Activated CD4-positive, alpha-beta T cell treated with anti-CD3 and anti-CD28 coated beads, Interleukin-2, amount 50 U/mL, for 16 hours (primary cell): ENCODE measurements at places on chromosomes 1 and 21.

- DNase-seq = no peak
Observed at GRCh38 chr1:108601708-108602410, 42.0 kb downstream of the EEIG2 start.

- no peak for DNase-seq
Observed at GRCh38 chr21:15128267-15128666, 63.5 kb upstream of the NRIP1 start.

DNA sequence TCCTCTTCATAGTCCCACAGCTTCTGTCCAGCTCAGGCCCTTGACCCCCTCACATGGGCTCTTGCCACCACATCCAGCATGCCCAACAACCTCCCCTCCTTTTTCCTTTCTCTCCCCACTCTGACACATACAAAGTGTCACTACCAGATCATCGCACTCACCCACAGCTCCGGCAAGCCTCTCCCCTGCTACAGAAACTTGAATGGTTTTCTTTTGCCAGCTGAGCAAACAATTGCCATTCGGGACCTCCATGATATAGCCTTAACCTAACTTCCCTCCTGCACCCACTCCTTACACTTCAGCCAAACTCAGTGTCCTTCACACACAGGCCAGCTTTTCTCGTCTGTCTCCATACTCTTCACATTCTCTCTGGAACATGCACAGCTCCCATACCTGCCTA, 43.3 kb downstream of the MAB21L3 start:
- DNase-seq = no peak

GRCh38 chr1:20367116-20367585, 76.5 kb downstream of the VWA5B1 start:
- peak; percentile 8 for DNase-seq

- DNase-seq = no peak
Observed at GRCh38 chr1:17423781-17424245, 15.7 kb downstream of the RCC2 start.

GRCh38 chr1:233215135-233215760, 80.3 kb downstream of the PCNX2 start:
- no peak for DNase-seq

DNA sequence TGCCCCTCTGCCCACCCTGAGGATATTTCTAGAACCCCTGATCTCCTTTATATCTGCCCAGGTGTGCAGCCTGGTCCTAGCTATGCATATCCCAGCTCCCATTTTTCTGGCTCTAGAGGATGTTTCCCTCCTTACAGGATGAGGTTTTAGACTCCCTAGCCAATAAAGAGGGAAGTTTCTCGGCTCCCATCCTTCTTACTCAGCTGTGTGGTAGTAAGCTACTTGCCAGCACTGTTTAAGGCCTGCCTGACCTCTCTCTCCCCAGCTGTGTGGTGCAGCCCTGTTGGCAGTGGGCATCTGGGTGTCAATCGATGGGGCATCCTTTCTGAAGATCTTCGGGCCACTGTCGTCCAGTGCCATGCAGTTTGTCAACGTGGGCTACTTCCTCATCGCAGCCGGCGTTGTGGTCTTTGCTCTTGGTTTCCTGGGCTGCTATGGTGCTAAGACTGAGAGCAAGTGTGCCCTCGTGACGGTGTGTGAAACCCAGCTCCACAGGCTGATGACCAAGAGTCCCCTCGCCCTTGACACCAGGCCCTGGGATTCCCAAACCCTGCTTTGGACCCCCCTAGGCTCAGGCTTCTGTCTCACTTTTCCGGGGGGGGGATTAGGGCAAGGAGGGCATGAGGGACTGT, 7.8 kb upstream of the P3R3URF start:
- no peak for DNase-seq

- no peak for DNase-seq
Observed at GRCh38 chr1:1099506-1100183, 16.2 kb downstream of the C1orf159 start.

GRCh38 chr1:56315293-56315942, 263.9 kb downstream of the PLPP3 start:
- no peak for DNase-seq

DNA sequence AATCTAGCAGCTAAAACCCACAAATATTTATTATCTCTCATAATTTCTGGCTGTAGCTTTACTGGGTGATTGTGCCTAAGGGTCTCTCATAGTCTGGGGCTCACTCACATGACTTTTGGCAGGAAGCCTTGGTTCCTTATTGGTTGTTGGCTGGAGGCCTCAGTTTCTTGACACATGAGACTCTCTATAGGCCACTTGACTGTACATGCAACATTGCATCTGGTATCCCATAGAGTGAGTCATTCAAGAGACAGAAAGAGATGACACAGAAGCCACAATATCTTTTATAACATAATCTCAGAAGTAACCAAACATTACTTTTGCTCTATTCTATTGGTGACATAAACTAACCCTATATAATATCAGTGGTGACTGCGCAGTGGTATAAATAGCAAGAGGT, 128.5 kb upstream of the HNRNPU start:
- no peak for DNase-seq

GRCh38 chr1:84969489-84970250, 27.2 kb downstream of the MCOLN2 start:
- peak; percentile 92 for DNase-seq

- DNase-seq = no peak
Observed at GRCh38 chr1:101290119-101290921, 53.5 kb downstream of the S1PR1 start.

- no peak for DNase-seq
Observed at GRCh38 chr1:89198081-89198480, 661 bp downstream of the GBP4 start.

DNA sequence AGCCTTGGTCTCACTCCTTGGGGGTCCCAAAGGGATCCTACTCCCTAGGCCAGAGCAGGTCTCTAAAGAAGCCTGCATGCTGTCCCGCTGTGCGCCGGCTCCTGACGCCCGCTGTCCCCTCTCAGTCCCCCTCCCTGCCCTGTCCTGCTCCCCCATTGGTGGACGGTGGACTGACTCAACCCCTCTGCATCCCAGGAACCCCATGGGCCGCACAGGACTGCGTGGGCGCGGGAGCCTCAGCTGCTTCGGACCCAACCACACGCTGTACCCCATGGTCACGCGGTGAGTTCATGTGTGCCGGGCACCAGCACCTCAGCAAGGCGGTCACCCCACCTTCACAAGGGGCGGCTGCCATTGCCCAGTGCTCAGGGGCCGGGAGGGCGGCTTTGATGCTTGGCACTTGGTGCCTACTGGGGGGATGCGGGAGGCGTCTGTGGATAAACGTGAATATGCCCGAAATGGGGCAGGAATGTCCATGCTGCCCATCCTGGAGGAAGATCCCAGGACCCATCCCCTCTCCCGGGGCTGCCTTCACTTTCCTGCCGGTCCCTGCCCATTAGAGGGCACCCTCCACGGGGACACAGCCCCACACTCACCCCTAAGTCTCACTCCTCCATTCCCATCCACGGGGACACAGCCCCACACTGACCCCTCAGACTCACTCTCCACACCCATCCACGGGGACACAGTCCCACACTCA, 20.2 kb upstream of the LRRC3 start:
- DNase-seq = no peak

- DNase-seq = no peak
Observed at GRCh38 chr1:170686291-170686690, 22.4 kb downstream of the PRRX1 start.

GRCh38 chr1:206734499-206735142, 36.0 kb upstream of the IL19 start:
- DNase-seq = peak; percentile 70

- DNase-seq = peak; percentile 26
Observed at GRCh38 chr1:39003281-39003680, 12.2 kb downstream of the AKIRIN1 start.

DNA sequence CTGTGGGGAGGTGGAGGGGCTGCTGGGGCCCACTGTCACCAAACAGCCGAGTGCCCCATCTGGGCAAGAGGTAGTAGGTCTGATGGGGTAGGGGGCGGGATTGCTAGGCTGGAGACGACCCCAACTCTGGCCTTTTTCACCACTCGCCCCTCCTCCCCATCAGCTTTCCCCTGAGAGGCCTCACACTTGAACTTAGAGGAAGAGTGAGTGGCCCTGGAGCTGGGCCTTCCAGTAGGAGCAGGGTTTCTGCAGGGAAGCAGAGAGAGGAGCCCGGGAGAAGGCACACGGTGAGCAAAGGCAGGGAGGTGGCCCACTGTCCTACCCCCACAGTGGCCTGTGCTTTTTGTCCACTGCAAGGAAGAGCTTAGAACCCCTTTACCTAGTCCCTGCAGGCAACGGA, 111.9 kb upstream of the WNT4 start:
- no peak for DNase-seq

DNA sequence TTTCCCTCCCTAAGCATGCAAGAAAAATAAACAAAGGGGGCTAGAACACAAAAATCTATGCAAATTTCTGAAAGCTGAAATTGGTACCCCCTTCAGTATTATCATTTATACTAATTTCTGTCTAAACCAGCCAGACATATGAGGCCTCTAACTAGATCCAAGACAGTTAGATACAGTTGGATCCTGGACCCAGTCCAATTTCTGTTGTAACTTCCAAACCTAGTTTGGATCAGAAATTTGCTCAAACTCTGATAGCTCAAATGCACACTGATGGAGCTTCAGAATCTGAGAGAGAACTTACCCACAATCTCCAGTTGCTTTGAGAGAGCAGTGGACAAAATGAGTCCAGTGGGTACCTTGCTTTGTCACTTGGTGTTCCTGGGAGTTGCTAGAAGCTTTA, 11.9 kb downstream of the CEP350 start:
- DNase-seq = no peak

DNA sequence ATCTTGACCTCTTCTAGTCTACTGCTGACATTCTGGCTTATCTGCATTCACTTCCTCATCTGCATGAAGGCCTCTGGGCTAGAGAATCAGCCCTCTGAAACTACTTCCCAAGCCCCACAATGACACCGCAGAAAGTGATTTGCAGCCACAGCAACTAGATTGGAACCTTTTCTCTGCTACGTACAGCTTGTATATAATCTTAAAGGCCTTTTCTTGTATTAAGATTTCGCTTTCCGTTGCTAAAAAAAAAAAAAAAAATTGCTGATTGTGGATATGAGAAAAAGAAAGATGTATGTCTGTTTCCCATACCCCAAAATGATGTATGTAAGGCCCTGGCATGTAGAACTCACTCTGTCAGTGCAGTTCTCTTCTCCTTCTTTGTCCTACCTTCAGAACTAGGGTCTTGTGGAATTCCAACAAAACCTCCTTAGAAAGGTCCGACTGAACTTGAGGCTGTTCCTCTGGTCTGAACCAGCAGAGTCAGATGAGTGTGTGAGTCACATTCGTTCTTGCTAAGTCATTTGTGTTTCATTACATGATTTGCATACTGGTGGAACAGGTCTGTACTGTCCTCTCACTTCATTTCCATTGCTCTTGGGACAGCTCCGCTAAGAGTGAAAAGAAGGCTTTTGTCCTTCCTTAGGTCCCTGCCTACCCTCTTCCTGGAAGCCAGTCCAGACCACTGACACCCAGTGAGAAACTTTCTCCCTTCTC, 62.7 kb downstream of the PLPP3 start:
- no peak for DNase-seq

GRCh38 chr1:208071435-208072031, 160.6 kb upstream of the CD34 start:
- DNase-seq = no peak

DNA sequence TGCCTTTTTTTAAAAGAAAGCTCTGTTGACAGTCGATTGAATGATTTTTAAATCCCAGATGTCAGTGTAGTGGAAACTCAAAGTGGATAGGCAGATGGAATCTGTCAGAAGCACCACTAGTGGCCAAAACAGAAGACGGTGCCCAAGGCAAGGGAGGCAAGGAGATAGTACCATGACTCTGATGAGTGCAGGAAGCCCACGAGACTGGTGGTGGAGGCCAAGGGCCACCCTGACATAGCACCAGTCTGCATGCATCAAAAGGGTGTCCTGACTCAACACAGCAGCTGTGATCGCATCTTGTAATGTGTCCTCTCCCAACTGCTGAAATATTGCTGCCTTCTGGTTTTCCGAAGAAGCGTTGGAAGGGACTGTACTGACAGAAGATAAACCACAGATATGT, 124.1 kb upstream of the PAPPA2 start:
- DNase-seq = no peak

GRCh38 chr1:61561666-61562065, 163.3 kb downstream of the TM2D1 start:
- no peak for DNase-seq

- DNase-seq = no peak
Observed at GRCh38 chr1:189405419-189405818, 1072.2 kb downstream of the BRINP3 start.
